CD4-positive, CD25-positive, alpha-beta regulatory T cell (primary cell): ENCODE measurements at places on chromosomes 5 and 9. TPM values are rescaled to one million over a fixed set of nuclear protein-coding genes. Genes with fewer than 3 reads are reported as not detected.
A peak's percentile ranks its signal among the peaks of the same experiment; 100 is the strongest.

The LCN9 gene
- total RNA-seq = not detected

The MTMR12 gene
- total RNA-seq = 27.7 TPM

The PCDHGC5 gene
- not detected for total RNA-seq

The VCP gene
- 259 TPM for total RNA-seq

GRCh38 chr5:97009212-97009898 is 73.5 kb downstream of the LNPEP start:
- DNase-seq = peak; percentile 53

GRCh38 chr5:95668216-95668615 is 14.6 kb downstream of the SPATA9 start:
- no peak for DNase-seq

DNA sequence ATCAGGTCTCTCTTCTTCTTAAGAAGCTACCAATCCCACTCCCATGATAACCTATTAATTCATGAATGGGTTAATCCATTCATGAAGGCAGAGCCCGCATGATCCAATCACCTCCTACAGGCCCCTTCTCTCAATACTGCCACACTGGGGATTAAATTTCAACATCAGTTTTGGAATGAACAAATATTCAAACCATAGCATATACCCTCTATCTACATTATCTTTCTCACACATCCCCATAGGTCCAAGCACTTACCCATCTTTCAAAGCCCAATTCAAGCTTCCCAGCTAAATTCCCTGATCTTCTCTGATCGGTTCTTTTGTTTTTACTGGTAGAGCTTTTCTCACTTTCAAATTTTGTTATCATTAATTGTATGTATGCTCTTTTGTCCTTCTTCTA is 10.5 kb upstream of the SHOC1 start:
- no peak for DNase-seq

DNA sequence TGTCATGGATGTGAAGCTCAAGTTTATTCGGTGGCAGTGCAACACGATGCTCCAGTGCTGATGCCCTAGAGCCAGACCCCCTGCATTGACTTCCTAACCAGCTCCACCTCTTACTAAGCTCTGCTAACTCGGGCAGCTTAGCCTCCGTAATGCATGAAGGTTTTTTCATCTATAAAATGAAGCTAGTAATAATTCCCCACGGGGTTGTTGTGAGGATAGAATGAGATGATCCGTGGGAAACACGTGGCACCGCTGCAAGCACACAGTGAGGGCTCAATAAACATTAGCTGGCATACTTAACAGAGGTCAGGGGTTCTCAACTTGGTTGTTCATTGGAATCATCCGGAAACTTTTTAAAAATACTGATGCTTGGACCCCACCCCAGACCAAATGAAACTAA is 6.8 kb downstream of the ENC1 start:
- DNase-seq = no peak
